ENCODE measurements at places on chromosomes 1 and 21. TPM values are rescaled to one million over a fixed set of nuclear protein-coding genes. Genes with fewer than 3 reads are reported as not detected.

- no peak for ATAC-seq
Observed at GRCh38 chr1:55554611-55555010, 339.4 kb upstream of the USP24 start.

GRCh38 chr1:248926401-248927182 is 20.6 kb downstream of the PGBD2 start:
- ATAC-seq = no peak

Gene CACNA1S
- not detected for total RNA-seq

Gene SYT11
- total RNA-seq = 0.76 TPM

DNA sequence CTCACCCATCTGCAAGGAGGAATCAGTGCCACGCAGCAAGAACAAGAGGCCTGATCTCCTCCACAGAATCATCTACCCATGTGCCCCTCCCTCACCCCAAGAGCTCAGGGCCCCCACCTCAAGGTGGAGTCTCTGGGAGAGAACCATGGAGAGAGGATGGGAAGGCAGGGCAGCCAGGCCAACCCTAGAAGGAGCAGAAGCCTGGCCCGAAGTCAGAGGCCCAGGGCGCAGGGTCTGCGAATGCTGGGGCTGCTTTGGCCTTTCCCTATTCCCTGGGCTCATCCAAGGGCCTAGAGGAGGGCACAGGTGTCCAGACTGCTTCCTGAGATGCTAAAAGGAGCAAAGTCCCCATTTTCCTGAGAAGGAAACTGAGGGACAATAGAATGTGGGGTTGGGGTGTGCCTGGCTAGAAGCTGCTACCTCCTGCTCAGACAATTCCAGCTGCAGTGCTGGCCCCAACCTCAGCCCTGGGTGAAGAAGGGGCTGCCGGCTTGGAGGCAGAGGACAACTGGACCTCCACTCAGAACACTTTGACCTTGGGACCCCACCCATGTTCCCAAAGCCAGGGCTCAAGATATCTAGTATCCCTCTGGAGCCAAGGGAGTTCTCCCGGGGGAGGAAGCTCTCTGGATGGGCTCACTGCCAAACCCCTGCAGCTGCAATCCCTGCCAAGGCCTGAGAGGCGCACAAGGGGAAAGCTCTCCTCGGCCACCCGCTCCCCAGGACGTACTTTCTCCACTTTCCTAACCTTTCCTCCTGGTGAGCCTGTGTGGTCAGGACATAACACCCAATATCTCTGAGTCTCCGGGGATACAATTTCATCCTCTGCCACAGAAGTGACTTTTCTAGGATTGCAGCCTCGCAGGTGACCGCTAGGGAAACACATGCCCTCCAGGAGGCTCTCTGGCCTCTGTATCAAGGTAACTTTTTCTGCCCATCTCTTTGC is 16.6 kb upstream of the LEMD1 start:
- peak; percentile 7 for ATAC-seq

Gene NCAM2
- total RNA-seq = not detected

Gene AK5
- total RNA-seq = not detected

DNA sequence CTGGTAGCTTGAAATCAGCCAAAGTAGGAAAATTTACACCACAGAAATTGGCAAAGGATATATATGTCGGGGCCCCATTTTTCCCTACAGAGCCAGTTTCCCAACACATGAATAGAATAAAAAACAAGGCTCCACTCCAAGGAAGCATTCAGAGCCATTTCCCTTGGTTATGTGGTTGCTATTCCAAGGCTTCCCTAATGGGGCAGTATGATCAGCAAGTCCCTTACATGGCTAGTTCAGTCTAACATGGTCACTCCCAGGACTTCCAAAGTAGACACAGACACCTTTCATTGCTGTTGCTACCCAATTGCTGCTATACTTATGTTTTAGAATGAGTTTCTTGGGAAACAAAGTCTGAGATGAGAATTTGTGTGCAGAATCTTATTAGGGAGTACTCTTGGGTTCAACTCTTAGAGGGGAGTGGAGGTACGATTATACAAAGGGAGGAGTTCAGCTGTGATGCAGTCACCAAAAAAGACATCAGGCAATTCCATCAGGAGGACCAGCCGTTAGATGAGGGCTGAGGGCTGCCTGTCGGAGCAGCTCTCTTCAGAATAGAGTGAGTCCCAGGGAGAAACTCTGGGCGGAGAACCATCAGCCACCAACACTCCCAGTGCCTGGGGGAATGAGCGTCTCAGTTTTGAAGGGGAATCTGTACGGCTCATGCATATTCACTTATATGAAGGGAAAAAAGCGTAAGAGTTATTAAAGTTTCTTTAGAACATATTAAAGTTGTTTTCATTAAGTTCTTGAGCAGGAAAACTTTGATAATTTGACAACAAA is 92.9 kb downstream of the C21orf91 start:
- ATAC-seq = no peak

Gene ANKRD45
- total RNA-seq = not detected

Gene FAM177B
- total RNA-seq = 0.64 TPM

Gene OR14K1
- not detected for total RNA-seq

GRCh38 chr1:38076455-38076854 is 29.9 kb upstream of the POU3F1 start:
- no peak for ATAC-seq

DNA sequence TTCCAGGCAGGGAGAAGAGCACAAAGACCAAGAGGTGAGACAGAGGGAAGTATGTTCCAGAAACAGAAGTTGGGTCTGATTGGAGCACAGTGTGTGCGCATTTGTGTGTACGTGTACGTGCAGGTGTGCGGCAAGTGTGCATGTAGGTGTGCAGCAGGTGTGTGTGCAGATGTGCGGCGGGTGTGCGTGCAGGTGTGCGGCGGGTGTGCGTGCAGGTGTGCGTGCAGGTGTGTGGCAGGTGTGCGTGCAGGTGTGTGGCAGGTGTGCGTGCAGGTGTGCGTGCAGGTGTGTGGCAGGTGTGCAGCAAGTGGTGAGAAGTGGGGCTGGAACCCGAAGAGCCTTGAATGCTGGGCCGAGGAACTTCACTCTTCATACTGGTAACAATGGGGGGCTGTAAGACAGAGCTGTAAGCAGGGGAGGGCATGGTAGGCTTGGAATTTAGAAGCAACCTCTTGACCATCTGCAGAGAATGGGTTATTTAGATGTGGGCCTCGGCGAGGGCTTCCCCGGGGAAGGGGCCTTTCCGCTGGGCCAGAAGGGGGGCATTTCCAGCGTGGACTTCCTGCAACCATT is 118.0 kb upstream of the WNT4 start:
- ATAC-seq = no peak

- ATAC-seq = no peak
Observed at GRCh38 chr1:209761011-209761635, 5.3 kb downstream of the TRAF3IP3 start.

Gene KRTAP13-2
- total RNA-seq = not detected

Gene HCRTR1
- not detected for total RNA-seq

Gene TAF1A
- total RNA-seq = 4.8 TPM

DNA sequence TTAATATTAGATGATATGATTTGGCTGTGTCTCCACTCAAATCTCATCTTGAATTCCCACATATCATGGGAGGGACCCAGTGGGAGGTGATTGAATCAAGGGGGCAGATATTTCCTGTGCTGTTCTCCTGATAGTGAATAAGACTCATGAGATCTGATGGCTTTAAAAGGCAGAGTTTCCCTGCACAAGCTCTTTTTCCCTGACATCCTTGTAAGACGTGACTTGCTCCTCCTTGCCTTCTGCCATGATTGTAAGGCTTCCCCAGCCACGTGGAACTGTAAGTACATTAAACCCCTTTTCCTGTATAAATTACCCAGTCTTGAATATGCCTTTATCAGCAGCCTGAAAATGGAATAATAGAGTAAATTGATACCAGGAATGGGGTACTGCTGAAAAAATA is 13.3 kb upstream of the F13B start:
- ATAC-seq = no peak

GRCh38 chr1:25232866-25233784 is 823 bp upstream of the SYF2 start:
- peak; percentile 93 for ATAC-seq

DNA sequence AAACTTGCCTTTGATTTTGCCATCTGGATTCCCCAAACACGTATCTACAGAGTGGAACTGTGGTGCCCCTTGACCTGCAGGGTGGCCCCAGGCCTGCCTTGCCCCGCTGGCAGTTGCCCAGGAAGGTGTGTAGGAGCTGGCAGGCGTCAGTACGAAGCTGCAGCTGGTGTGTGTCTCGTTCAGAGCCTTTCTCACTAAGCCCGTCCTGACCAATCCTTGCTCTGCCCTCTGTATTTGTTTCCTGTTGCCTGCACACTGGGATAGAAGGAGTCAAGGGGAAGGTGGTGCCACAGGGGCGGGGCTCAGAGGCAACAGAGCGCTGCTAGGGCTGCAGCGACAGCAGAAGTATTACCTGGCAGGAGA is 5.2 kb upstream of the VSIG8 start:
- peak; percentile 95 for ATAC-seq
